Activated CD4-positive, CD25-positive, alpha-beta regulatory T cell (primary cell): ENCODE measurements at places on chromosomes 1 and 21.

GRCh38 chr1:55310505-55310971 lies 95.4 kb upstream of the USP24 start:
- no peak for DNase-seq

DNA sequence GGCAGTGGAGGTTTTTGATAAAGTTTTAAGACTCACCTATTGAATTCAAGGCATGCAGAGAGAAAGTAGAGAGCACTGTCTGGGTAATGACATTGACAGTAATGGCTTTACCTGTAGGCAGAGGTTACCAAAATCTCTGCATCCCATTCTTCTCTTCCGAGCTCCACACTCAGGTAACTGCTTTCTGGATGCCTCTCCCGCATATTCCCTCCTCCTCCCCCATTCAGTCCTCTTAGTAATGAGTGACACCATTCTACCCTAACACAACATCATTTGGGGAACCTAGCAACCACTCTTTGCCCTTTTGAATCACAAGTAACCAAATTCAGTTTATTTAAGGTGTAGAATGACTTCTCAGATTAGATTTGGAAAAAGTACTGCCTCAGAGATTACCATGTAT lies 56.5 kb downstream of the DYRK1A start:
- no peak for DNase-seq

DNA sequence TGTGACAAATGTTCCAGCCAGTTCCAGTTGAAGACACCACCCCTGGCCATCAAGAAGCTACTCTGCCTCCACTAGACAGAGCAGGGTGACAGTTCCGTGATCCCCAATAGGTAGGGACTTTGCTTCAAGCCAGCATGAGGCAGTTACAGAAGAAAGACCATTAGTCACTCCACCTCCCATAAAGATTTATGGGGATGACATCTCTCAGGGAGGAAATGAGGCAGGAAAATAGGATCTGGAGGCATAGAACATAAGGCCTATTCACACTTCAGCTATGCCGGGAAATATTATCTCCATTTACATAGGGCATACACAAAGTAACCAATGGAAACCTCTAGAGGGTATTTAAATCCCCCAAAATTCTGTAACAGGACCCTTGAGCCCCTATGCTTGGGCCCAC lies 3.5 kb upstream of the GBP7 start:
- no peak for DNase-seq

DNA sequence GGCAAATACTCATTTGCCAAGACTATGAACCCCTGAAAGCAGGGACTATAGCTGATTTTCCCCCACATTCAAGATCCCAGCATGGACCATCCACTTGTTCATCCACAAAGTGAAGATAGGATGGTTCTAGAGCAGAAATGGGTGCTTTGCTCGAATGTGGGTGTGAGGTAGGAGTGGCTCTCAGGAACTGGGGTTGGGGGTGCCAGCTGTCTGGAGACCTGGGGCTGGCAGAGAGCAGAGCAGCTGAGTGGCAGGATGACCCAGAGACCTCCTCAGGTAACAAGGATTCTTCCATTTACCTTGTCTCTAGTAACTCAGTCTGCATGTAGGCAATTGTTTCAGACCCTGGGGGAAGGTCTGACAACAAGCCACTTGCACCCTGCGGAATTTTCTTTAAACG lies 6.0 kb downstream of the S100A9 start:
- DNase-seq: no peak

DNA sequence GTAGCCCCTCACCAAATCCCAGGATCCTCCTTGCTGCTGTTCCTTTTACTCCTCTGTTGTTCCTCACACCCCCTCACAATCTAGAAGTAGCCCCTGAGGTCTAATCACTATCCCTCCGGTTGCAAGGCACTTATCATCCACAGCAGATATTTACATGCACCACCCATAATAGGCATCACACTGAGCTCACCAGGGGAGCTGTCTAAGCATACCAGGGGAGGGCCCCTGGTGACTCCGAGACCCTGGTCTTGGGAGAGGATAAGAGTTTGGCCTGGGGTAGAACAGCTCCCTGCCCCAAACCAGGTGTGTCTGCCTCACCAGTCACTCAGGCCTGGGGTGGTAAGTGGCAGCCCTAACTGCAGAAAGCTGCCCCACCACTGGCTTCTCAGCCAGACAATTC lies 37.3 kb upstream of the ZC3H12A start:
- DNase-seq: no peak

DNA sequence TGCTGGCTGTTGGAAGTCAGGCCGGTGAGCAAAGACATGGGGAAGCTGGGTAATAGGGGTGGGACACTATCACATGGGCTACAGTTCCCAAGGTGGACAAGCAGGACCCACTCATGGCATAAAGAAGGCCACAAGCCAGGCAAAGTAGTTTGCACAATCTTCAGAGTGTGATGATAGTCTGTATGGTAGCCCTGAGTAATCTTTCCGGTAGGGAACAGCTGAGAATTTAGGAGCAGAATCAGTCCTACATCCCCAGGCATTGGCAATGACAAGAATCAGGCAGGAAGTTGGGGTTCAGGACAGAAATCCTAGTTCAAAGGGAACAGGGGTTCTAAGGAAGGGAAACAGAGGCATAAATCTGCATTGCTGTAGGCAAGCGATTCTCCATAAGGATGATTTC lies 23.9 kb upstream of the SPATA6 start:
- DNase-seq: no peak

- no peak for DNase-seq
Observed at GRCh38 chr1:117857418-117857817, 72.0 kb downstream of the GDAP2 start.

DNA sequence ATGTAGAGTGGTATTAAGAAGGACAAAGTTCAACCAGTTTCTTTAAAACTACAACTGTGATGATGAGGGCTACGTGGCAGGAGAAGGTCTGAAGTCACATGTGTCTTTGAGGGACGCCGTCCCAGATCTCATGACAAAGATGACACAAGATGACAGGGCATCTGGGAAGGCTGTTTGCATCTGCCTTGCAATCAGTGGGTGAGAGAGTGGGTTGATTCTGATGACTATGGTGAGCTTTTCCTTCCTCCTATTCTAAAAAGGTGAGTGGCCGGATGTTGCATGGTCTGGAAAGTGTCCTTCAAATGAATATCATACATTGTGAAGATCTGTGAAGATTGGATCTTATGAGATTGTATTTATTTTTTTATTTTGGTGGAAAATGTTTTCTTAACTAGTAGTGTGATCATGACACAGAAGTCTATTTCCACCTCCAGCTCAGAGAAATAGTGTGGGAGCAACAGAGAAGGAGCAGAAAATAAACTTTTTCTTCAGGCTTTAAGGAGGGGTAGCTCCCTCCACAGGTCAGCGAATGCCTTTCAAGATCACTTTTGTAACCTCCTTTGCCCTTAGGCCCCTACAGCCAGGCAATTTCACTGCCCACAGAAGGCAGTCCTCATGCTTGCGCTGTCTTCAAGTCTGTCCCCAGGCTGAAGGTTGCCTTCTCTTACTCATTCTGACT lies 76.0 kb upstream of the ATF3 start:
- DNase-seq: no peak

DNA sequence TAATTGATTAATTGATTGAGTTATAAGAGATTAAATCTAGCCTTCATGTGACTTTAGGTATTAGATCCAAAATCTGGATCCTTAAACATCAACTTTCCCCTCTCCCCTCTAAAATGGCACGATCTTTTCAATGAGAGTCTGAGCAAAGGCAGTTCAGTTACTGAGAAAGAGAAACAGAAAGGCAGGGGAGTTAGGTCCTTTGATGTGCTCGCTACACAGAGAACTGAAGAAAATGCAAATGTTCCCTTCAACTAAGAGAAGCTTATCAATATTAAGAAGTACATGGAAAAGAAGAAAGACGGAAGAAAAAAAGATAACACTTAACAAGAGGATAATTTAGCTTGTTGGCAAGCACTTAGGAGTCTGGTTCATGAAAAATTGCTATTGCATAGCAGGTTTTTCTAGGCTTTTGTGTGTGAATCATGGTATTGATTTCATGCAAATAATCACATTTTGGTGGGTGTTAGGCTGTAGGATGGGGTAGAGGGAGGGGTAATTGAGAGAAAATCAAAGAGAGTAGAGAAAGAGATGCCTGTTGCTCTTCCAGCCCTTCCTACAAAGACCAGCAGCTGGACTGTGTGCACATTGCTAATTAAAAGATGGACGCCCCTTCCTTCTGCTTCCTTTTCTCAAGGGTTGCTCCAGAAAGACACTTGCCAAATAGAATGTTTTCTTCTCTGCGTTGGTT lies 307.6 kb upstream of the PLXNA2 start:
- DNase-seq: no peak

DNA sequence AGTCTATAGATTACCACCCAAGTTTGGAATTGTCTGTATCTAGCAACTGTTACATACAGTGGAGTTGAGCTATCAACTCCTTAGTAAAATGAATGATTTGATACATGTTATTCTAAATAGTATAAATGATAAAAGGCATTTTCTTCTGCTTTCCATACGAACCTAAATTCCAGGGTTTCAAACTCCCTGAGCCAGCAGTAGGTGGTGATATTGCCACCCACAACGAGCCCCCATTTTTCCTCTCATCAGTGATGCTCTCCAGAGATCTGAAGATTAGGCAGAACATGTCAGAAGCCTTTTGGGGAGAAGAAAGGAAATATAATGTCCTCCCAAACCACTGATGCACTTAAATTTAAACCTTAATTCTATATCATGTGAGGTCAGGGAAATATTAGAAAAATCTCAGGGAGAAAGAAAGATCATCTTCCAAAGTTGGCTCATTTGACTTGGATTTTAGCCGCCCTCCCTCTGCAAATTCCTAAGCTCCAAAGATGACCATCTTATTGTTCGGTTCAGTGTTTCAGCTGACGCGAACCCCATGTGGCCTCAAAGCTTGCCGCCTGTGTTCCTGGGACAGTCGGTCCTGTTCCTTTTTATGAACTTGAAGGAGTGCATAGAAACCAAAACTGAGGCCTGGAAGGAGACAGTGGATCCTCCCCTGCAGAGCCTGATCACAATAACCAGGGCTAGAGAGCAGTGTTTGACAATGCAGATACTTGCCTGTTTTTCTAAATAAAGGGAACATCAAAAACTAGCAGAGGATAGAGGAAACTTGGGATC lies 2.3 kb downstream of the EVA1C start:
- no peak for DNase-seq

GRCh38 chr1:66231681-66232463 lies 302.1 kb upstream of the SGIP1 start:
- DNase-seq: no peak

DNA sequence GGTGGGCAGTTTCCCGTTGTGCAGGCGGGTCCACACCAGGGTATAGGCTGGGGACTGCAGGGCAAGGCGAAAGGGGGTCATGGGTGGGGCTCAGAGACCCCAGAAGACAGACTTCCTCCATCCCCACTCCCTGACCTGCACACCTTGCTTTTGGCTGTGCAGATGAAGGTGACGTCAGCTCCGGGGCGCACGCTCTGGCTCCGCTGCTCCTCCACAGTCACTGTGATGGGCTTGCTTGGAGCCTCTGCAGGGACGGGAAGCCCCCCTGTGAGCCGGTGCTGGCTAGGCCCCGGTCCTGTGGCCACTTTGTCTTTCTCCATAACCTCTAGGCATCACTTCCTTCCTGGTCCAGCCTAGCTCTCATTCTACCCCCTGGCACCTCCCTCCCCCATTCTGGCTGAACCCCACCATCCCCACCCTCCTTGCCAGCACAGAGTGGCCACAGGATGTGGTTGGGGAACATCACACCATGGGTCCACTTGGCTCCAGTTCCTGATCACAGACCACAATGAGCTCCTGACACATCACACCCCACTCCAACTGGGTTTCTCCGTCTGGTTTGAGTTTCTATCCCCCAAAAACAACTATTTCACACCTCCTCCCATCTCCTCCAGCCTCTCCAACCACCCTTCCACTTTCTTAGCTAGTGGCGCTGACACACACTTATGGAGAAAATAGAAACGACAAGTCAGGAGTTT lies 45.2 kb downstream of the LDLRAD2 start:
- no peak for DNase-seq
